PC-3 (cell line): ENCODE measurements at places on chromosomes 5 and 9.
A peak's percentile ranks its signal among the peaks of the same experiment; 100 is the strongest.

DNA sequence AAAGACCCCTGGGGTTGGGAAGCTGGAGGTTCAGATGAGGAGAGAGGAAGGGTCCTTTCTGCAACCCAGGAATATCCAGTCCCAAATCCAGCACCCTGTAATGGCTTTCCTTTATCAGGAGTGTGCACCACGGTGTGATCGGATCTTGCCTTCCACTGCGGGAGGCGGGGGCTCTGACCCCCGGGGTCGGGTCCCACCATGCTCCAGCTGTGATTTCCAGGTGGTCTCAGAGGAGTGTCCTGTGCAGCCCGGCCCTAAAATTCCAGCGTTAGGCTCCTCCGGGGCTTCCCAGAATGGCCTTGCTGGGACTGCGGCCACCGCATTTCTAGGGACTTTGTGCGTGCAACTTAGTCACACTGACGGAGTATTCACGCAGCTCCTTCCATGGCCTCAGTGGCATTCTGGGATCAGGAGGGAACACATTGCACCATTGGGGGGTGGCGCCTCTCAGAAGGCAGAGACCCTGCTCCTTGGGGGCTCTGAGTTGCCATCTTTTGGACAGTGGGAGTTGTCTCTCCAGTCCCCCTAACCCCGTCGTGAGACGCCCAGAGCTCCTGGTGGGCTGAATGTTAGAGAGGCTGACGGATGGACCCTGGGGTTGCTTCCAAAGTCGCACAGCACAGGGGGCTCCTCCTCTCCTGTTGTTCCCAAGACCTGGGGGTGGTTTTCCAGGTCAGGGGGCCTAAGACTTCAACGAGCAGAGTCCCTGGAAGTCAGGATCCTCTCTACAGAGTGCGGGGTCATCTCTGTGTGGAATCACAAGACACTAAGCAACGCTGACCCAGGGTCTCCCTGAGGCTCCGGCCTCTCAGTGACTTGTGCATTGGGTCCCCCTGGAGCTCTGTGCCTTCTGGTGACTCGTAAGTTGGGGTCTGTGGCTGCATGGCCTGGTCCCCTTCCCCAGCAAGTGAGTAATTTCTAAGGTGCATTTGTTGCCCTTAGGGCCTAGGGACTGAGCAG is 42.7 kb upstream of the IRX4 start:
- DNase-seq: no peak

GRCh38 chr5:40410964-40411635 is 268.6 kb upstream of the PTGER4 start:
- peak; percentile 97 for DNase-seq

- no peak for DNase-seq
Measured at GRCh38 chr5:77669677-77670076, 31.2 kb upstream of the OTP start.

- DNase-seq: no peak
Measured at GRCh38 chr5:54905246-54905795, 80.1 kb downstream of the ESM1 start.

GRCh38 chr9:125467116-125467740 is 205.6 kb downstream of the GAPVD1 start:
- DNase-seq: no peak

GRCh38 chr9:107174441-107174840 is 108.6 kb upstream of the RAD23B start:
- no peak for DNase-seq

GRCh38 chr9:127785933-127786772 is at the start of gene CDK9:
Gene CDK9, plus strand, starts transcription at chr9:127786034. Its CDS starts 115 bp downstream, at chr9:127786149.
- DNase-seq: peak; percentile 79

DNA sequence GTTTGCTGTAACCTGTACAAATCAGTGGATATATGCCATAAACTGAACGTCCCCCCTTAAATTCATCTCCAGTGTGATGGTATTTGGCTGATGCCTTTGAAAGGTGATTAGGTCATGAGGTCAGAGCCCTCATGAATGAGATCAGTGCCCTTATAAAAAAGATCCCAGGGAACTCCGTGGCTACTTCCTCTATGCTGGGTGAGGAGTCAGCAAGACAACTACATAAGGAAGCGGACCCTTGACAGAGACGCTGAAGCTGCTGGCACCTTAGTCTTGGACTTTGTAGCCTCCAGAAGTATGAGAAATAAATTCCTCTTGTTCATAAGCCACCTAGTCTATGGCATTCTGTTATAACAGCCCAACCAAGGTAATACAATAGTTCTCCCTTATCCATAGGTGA is 215.1 kb upstream of the ZNF608 start:
- DNase-seq: no peak

DNA sequence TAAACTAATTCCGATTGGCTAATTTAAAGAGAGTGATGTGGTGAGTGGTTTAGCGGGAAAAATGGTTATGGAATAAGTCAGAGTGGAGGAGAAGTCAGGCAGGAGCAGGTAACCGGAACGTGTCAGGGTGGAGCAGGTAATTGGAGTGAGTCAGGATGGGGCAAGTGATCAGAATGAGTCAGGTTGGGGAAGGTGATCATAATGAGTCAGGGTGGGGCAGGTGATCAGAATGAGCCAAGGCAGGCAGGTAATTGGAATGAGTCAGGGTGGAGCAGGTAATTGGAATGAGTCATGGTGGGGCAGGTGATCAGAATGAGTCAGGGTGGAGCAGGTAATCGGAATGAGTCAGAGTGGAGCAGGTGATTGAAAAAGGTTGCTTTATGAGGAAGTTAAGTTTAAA is 101.4 kb downstream of the TMEM167A start:
- peak; percentile 88 for DNase-seq

- DNase-seq: peak; percentile 86
Measured at GRCh38 chr9:79489261-79490000, 82.3 kb upstream of the TLE4 start.

DNA sequence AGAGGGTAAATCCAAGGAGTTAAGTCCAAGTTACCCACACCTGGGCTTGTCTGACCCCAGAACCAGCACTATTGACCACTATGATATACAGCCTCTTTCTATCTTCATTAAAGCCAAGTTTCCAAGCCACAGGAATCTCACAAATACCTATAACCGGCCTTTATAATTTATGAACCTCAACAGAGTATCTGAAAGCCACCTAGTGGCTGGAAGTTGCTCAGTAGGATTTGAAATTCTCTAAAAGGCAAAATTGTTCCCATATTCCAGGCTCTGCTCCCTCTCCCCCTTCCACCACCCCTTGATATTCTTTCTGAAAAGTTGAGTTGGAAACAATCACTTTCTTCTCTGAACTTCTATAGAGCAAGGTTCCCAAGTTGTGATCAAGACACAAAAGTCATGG is 106.4 kb upstream of the GPR151 start:
- DNase-seq: peak; percentile 47

- DNase-seq: peak; percentile 59
Measured at GRCh38 chr5:108148715-108149139, 233.2 kb downstream of the FBXL17 start.

DNA sequence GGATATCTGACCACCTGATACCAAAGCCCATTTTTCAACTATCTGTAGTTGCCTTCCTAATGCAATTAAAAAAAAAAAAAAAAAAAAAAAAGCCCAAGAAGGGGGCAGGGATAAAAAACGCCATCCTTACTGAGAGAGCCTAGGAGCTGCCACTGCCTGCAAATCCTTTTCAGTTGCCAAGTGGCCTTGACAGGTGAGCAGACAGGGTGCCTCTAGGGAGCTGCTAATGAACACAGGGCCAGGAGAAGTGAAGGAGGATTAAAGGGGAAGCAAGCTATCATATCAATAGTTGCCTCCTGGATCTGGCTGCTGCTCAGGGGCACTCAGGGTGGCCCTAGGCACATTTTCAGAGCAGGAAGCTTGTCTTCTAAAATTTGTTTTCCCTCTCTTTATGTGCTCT is 547.4 kb downstream of the TLE1 start:
- no peak for DNase-seq

GRCh38 chr5:109038209-109038840 is 290.6 kb downstream of the FER start:
- peak; percentile 62 for DNase-seq

GRCh38 chr5:149831492-149831891 is 101.4 kb downstream of the PPARGC1B start:
- DNase-seq: no peak

DNA sequence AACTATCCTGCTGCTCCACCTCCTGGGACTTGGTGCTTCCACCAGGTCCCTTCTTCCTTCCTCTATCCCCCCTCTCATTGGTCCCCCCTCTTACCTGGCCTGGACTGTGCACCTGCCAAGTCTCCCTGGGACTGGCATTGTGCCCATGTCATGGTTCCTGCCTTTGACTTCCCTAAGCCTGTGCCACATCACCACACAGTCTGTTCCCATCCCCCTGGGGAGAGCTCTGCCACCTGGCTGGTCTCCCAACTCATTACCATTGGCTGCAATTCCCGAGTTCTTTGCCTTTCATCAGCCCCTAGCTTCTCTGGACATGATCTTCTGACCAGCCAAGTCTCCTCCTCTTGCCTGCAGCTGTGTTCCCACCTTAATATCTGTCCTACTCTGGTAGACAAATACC is 180.3 kb downstream of the SREK1 start:
- DNase-seq: no peak

DNA sequence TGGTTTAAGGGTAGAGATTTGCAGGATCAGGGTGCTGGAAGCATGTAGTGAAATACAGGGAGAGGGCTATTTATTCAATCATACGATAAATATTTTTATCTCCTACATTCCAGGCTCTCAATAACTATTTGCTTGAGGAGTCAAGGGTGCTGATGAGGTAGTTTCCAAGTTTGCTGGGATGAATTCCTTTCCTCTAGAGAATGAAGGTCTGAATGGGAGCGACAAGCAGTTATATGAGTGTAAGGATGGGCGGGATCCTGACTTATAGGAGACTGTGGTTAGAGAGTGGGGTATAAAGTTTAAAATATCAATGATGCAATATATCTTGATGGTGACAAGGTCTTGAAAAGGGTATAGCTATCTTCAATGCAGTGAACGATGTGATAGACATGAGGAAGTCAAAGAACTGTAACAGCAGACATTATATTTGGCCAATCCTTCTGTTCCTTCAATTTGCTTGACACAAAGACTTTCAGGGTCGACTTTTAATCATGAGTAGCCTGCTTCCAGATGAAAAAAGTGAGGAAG is 201.1 kb upstream of the HAPLN1 start:
- no peak for DNase-seq

DNA sequence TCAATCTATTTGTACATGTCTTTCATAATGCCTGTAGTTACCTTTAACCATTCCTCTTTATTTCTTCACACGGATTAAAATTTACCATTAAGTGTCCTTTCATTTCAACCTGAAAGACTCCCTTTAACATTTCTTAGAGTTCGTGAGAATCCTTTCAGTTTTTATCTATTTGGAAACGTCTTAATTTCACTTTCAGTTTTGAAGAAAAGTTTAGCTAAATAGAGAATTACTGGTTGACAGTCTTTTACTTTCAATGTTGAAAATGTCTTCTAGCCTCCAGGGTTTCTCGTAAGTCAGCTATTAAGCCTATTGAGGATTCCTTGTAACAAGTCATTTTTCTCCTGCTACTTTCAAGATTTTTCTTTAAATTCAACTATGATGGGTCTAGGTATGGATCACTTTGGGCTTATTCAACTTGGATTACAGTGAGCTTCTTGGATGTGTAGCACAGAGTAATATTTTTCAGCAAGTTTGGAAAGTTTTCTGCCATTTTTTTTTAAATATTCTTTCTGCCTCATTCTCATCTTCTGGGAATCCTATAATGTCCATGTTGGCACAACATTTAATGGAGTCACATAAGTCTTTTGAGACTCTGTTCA is 48.5 kb downstream of the RFX3 start:
- DNase-seq: no peak

DNA sequence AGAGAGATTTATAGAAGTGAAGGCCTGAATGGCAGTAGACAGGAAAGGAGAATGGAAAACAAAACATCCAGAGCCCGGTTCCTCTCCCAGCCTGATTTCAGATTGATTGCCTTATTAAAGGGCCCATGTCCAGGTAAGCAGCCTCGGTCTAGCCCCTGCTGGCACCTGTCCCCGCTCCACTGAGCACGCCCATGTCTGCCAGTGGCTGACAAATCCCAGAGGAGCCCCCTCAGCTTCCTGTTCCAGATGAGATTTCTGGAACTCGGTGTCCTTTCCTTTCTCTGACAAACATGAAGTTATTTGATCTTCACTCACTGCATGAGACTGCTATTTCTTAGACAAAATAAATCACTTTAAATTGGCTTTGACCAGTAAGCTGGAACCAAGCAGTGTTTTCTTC is 187.0 kb upstream of the ADCY2 start:
- no peak for DNase-seq

DNA sequence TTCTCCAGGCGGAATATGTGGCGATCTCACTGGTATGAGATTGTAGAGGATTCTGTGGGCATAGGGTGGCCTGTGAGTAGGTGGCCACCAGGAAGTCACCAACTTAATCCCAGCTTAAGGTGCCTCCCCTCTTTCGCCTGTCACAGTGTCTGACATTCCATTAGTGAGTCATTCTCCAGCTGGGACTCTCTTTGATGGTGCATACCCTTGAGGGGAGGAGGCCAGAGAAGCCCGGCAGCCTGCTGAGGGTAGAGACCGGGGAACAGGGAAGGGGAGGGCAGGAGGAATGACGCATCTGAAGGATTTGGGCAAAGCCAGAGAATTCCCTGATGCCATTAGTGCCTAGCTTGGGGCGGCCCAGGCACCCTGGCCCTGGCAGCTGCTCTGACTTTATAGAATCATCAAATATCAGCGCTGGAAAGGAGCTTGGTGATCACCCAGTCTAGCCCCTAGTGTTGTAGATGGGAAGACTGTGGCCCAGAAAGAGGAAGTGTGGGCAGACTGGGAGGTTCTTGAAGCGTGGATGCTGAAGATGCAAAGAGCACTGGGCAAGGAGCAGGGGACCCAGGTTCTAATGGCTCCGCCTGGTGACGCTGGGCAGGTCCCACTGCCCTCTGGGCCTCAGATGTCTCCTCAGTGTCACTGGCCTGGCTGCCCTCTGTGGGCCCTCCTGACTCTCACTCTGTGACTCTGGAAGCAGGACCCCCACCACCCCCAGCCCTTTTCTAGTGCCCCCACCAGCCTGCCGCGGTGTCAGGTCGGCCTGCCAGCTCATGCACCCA is 41.4 kb downstream of the DAB2IP start:
- peak; percentile 60 for DNase-seq

- DNase-seq: peak; percentile 53
Measured at GRCh38 chr5:170632985-170633234, 129.1 kb downstream of the KCNIP1 start.

- no peak for DNase-seq
Measured at GRCh38 chr5:103424453-103425205, 138.0 kb downstream of the NUDT12 start.

- DNase-seq: no peak
Measured at GRCh38 chr5:103490030-103490739, 72.4 kb downstream of the NUDT12 start.

DNA sequence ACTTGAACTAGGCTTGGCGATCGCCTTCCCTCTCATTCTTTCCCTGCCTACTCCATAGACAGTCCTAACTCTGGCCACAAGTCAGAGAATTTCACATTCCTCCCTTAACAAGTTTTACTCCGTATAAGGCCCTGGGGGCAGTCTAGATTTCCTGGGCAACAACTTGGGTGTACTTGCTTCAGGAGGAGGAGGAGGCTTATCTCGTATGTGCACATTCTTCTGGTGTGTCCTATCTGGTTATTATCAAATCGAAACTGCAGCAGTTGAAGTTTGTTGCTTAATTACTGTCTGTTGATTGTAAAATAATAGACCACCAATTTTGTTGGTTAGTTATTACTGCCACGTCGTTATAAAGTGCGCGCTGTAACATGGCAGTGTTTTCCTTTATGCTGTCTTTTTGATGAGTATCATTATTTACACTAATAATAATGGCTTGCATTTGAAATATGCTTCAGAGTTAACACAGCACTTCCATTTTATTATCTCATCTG is 42.0 kb downstream of the PIP5K1B start:
- DNase-seq: no peak

GRCh38 chr9:121735065-121735792 is 83.8 kb downstream of the DAB2IP start:
- peak; percentile 11 for DNase-seq
